ENCODE measurements at places on chromosomes 4 and X. TPM values are rescaled to one million over a fixed set of nuclear protein-coding genes. Genes with fewer than 3 reads are reported as not detected.

GRCh38 chr4:166169111-166169510, 296.1 kb downstream of the TLL1 start:
- DNase-seq = peak; percentile 17

- DNase-seq = no peak
These were observed 2197.0 kb downstream of the ARAP2 start for GRCh38 chr4:34047363-34047762.

Gene ETDB
- not detected for total RNA-seq

Gene MCF2
- 2.8 TPM for total RNA-seq

GRCh38 chrX:23317799-23318724, 16.6 kb upstream of the PTCHD1 start:
- DNase-seq = peak; percentile 6

Gene PCDH19
- total RNA-seq = 0.09 TPM

DNA sequence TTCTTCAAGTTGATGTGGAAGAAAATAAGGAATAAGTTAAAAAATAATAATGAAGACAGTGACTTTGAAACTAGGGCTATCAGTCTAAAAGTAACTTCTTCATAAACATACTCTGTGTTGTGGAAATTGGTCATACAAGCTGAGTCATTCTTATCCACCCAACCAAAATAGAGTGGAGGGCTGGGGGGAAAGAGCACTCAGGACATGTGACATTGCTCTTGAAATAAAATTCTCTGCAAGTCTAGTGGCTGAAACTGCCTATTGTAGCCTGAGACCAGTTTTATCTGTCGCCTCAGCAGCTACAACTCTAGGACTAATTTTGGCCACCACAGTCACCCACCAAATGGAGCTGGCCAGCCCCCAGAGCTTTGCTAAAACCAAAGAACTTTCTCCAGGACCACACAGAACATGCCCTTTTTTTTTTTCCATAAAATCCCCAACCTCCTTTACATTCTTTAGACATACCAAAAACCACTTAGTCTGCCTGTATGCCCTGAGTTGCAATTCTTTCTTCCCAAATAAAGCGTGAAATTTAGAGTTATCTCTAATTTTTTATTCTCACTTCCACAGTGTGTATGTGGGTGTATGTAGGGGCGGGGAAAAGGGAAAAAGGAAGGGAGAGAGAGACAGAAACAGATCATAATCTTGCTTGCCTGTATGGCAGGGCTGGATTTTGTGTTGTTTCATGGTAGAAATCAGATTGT, 23.0 kb upstream of the SLC25A4 start:
- DNase-seq = no peak

- no peak for DNase-seq
These were observed 318.8 kb upstream of the RASGEF1B start for GRCh38 chr4:81790477-81790876.

Gene ALB
- not detected for total RNA-seq

- DNase-seq = no peak
These were observed 80.0 kb downstream of the NWD2 start for GRCh38 chr4:37324546-37324945.

GRCh38 chrX:106921637-106922036, 1.4 kb downstream of the CLDN2 start:
- no peak for DNase-seq

DNA sequence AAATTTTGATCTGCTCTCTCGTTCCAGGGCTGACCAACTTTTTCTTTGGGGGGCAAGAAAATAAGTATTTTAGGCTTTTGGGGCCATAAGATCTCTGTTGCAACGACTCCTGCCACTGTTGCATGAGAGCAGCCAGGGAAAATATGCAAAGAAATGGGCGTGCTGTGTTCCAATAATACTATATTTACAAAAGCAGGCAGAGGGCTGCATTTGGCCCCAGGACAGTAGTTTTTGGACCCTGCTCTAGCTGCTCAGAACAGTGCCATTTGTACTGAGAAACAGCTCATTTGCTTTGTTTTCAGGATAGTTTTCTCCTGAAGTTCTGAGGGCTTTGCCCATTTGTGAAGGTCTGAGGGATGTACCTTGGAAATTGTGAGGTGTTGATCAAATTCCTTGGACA, 135.1 kb upstream of the MBNL3 start:
- DNase-seq = no peak

Gene CCDC158
- total RNA-seq = 0.90 TPM

DNA sequence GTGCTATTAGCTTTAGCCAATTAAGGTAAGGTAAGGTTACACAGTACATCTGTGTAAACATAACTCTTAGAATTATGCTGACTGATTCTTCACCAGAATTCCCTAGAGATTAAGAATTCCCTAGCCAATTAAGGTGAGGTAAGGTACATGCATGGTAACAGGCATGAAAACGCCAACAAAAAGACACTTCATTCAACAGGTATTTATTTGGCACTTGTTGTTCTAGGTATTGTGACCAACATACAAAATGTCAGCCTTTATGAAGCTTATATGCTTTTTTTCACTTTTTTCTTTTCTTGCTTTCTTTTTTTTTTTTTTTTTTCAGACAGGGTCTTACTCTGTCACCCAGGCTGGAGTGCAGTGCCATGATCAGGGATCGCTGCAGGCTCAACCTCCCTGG, 47.2 kb downstream of the EDNRA start:
- no peak for DNase-seq

Gene REPS2
- total RNA-seq = 1.7 TPM

Gene ARAP2
- total RNA-seq = 1.5 TPM

Gene SYP
- 0.18 TPM for total RNA-seq

Gene GLRA2
- not detected for total RNA-seq

DNA sequence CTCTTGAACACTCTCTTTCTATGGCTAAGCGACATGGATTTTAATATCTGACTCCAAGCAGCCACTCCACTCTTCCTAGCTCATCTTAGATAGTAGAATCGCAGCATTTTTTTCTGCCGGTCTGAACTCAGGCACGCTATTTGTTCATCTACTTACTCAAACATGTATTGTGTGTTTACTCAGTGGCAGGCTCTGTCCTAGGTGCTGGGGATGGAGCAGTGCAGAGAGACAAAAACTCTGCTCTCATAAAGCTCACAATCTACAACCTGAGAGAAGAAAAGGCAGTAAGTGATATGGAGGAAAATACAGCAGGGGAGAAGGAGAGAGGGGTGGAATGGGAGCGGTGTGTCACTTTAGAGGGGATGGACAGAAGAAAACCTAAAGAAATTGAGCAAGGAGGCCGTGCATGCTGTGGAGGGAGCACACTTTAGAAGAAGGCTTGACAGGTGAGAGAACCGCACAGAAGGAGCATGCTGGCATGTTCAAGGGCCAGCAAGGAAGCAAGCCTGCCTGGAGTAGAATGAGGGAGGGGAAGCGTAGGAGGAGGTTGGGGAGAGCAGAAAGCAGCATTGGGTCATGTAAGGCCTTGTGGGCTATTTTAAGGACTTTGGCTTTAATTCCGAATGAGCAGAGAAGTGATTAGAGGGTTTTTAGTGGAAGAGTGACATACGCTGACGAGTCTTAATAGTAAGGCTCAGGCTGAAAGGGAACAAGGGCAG, 132.0 kb downstream of the ANK2 start:
- DNase-seq = no peak

DNA sequence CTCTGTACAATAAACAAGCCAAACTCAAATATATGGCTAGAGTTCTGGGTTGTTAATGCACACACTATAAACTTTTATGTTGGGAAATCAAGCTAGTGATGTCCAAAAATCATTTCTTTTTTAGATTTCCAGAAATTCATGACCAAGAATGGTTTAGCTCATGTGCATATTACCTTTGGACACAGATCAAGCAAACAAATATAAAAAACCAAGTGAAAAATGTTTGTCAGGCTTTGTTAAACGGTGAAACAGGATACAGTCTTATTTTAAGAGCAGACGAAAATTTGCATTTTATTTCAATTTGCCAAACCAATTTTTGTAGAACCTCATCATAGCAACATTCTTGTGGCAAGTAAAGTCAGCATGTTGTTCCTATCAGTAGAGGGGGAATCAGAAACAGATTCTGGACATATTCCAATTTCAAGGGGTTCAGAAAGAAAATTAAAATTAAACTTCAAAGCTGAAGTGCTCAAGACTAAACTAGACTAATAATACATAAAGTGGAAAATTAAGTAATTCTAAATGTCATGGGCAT, 413.6 kb downstream of the TRIML1 start:
- DNase-seq = no peak

DNA sequence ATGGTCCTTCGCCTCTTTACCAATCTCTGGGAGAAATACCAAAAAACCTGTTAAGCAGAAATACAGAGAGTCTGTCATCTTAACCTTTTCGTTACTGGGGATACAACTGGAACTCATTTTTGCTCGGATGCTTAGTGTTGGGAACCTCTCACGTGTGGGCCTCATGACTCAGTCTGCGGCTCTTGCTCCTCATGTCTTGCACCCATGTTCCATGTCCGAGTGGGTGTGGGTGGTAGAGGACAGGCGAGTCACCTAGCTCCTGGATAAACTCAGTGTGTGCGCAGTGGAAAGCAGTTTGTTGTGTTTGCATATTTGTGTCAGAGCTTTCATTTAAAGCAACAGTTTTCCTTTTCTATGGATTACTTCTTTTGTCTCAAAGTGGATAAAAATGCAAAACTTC, 70.6 kb downstream of the TNIP2 start:
- DNase-seq = peak; percentile 11

GRCh38 chr4:165600959-165601683, 222.3 kb downstream of the CPE start:
- no peak for DNase-seq

Gene ZMAT1
- 0.18 TPM for total RNA-seq

GRCh38 chr4:182019148-182019652, 224.0 kb upstream of the TENM3 start:
- no peak for DNase-seq

Gene ATP10D
- total RNA-seq = 43.7 TPM

Gene USP27X
- 2.9 TPM for total RNA-seq

DNA sequence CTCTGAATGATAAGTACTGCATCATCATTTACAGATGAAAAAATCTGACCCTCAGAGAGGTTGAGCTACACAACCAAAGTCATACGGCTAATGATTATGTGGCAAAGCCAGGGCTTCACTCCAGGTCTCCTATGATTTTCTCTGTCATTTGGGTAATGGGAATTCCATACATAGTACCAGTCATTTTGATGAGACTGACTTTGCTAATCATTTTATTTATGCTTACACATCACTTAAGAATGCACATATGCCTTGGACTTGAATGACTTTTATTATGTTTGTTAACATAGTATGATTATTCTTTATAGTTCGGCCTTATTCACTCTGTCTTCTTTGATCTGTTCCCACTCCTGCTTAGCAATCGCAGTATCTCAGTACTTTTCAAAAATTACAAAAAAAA, 255.1 kb upstream of the GPRIN3 start:
- DNase-seq = no peak

Gene CXCL1
- 5.2 TPM for total RNA-seq

GRCh38 chrX:131752493-131753198, 208.8 kb downstream of the OR13H1 start:
- DNase-seq = peak; percentile 96

- DNase-seq = no peak
These were observed 374.8 kb downstream of the GPAT3 start for GRCh38 chr4:83910693-83911092.

GRCh38 chr4:183984566-183984965, 79.5 kb downstream of the STOX2 start:
- DNase-seq = no peak

DNA sequence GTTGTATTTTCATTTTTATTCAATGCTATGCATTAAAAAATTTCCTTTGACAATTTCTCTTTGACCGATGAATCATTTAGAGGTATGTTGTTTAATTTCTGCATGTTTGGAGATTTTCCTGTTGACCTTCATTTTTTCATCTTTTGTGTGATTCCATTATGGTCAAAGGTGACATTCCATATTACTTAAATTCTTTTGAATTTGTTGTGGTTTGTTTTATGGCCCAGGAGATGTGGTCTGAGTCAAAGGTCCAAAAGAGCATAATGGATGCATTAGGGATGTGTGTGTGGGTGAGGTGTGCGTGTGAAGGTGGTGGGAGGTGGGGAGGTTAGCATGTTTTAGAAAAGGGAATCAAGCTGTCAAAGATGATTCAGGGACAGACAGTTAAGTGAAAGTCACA, 76.0 kb upstream of the GIMD1 start:
- peak; percentile 33 for DNase-seq

Gene HMGB3
- total RNA-seq = 8.2 TPM

GRCh38 chr4:18209448-18209847, 187.9 kb upstream of the LCORL start:
- no peak for DNase-seq

GRCh38 chr4:112282860-112283667, 2.6 kb downstream of the TIFA start:
- no peak for DNase-seq

DNA sequence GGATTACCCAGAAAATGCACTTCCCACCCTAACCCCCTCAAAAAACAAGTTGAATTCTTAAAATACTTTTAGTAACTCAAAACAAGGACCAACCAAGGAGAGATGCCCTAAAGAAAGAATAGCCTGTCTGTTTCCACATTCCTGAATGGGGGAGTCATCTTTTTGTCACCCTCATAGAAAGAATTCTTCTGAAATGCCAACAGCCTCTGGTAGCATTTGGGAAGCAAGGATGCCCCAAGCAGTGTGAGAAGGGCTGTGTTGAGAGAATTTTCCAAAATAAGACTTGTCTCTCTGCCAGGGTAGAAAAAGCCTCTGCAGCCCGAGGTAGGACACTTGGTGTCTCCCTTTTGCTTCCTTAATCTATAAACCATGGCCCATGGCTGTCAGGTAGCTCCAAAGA, 173.1 kb upstream of the VCX3A start:
- DNase-seq = no peak

Gene NEXMIF
- total RNA-seq = not detected

DNA sequence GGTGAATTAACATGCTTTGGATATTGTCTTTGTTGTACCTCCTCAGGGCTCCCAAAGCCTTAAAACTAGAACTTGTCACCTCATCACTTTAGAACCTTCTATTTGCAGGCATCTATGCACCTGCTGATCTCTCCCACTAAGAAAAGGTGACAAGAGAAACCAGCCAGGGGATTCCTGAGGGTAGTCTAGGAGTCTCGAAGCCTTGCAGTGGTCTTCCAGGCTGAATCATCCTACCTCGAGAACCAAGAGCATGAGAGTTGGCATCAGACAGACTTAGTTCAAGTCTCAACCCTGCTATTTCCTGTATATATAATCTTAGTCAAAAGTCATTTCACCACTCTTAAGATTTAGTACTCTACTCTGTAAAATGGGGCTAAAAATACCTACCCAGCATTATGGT, 29.6 kb downstream of the RTL5 start:
- DNase-seq = no peak

GRCh38 chr4:109723110-109723509, 6.8 kb downstream of the PLA2G12A start:
- no peak for DNase-seq

Gene CENPVL1
- total RNA-seq = 0.41 TPM

DNA sequence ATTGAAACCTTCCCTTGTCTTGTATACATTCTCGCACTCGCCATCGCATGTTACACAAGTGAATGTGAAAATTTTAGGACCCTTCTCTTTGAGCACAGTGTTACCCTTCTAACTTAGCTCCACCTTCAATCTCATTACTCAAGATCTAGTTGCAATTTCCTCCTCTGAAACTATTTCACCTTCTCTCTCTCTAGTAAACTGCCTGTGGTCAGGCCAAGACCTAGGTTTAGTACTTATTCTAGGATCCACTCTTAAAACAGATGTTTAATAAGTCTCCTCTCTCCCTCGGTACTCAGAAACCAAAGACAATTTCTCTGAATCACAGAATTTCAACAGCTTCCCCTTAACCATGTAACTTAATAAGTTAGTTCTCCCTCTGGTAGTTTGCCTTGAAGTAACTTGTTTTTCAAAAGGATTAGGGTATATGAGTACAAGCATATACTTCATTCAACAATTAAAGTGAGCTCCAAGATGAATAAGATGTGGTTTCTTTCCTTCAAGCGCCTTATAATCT, 156.0 kb downstream of the SH3KBP1 start:
- DNase-seq = no peak

Gene USP17L10
- total RNA-seq = not detected
